ENCODE measurements at places on chromosomes 7 and 10. TPM values are rescaled to one million over a fixed set of nuclear protein-coding genes. Genes with fewer than 3 reads are reported as not detected.

GRCh38 chr7:155299535-155300202 is 2.0 kb downstream of the INSIG1 start:
- DNase-seq: no peak

The BTBD16 gene
- not detected for total RNA-seq

- no peak for DNase-seq
Measured at GRCh38 chr7:71140264-71140663, 8.3 kb downstream of the GALNT17 start.

DNA sequence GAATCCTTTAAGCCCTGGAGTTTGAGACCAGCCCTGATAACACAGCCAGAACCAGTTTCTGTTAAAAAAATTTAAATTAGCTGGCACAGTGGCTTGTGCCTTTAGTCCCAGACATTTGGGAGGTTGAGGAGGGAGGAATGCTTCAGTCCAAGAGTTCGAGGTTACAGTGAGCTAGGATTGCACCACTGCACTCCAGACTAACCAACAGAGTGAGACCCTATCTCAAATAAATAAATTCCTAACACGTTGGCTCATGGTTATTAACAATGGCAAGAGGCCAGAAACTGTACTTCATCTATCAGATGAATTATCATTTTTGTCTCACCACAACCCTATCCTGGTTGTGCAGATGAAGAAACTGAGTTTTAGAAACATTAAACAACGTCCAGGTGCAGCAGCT is 2.1 kb upstream of the PPIA start:
- DNase-seq: no peak

The ACBD7 gene
- total RNA-seq: not detected

- no peak for DNase-seq
Measured at GRCh38 chr10:51711519-51711891, 12.1 kb upstream of the CSTF2T start.

The STEAP2 gene
- 7.7 TPM for total RNA-seq

DNA sequence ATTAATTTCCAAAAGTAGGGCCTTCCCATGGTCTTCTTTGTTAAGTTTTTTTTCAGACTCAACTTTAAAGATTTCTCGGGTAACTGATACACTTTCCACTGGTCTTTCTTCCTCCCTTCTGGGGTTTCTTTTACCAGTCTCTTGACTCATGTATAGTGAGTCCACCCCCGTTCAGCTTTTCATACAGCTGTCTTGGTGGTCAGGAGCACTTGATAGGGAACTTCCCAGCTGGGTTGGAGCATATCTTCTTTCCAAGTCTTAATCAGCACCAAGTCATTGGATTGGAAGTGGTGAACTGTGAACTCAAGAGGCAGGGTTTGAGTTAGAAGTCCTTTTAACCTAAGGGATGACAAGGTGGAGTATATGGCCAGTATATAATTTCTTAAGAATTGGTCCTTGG is 29.2 kb upstream of the ELOVL3 start:
- DNase-seq: no peak

GRCh38 chr7:134905375-134905774 is 80.9 kb upstream of the AGBL3 start:
- peak; percentile 39 for DNase-seq

GRCh38 chr7:139094030-139094429 is 15.5 kb downstream of the ZC3HAV1 start:
- no peak for DNase-seq

- DNase-seq: no peak
Measured at GRCh38 chr7:150769768-150770167, 30.4 kb downstream of the TMEM176B start.

GRCh38 chr10:133474027-133474426 is 20.3 kb downstream of the SCART1 start:
- DNase-seq: no peak

The DNAJC30 gene
- total RNA-seq: 15.0 TPM

- DNase-seq: no peak
Measured at GRCh38 chr7:7671361-7671760, 30.8 kb downstream of the UMAD1 start.

The ANKRD1 gene
- not detected for total RNA-seq

GRCh38 chr10:100653957-100654781 is 91.2 kb upstream of the PAX2 start:
- DNase-seq: no peak

The CCAR1 gene
- 26.0 TPM for total RNA-seq

- no peak for DNase-seq
Measured at GRCh38 chr10:48814933-48815332, 124.7 kb downstream of the LRRC18 start.

The TAS2R60 gene
- 0.42 TPM for total RNA-seq

DNA sequence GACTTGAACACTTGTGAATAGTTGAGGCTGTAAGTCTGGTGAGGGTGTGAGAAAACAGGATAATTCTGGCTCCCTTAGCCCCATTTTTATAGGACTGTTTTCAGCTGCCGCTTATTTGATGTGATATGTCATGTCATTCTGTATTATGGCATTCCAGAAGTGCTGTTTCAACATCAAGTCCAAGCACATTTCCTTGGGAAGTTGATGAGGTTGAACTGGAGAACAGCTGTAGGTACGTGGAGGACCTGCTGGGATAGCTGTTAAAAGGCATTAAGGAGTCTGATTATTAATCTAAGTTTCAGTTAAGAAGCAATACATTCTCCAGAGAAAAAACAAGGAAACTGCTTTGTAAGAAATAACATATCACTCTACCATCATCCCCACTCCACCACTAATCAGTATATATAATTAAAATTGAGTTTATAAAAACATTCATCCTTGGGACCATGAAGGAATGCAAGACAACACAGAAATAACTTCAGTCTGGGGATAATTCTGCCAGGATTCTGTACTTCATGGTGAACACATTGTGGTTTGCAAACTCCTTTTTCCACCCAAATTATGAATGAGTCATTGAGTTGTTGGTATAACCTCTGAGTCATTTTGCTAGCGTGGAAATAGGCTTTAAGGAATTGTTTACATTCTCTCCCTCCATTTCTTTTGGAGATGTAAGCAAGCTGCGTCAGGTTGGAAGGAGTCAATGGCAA is 39.9 kb upstream of the TMEM229A start:
- no peak for DNase-seq

The LBX1 gene
- not detected for total RNA-seq

The SYT15B gene
- 3.0 TPM for total RNA-seq

The ZNF365 gene
- total RNA-seq: 1.4 TPM

DNA sequence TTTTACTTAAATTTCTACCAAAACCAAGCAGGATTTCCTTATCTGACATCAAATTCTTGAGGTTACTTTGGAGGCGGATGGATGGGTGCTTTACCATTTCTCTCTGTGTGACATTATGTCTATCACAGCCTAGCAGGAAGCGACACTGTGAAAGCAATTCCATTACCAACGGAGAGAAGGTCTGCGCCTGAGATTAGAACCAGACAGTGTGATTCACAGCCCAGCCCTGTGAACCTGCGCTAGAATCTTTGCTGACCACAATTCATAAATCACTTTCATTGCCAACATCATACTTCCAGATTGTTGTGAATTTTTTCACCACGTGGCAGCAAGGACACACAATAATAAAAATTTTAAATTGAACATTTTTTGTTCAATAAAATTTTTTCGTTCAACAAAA is 126.5 kb downstream of the CUBN start:
- DNase-seq: no peak

DNA sequence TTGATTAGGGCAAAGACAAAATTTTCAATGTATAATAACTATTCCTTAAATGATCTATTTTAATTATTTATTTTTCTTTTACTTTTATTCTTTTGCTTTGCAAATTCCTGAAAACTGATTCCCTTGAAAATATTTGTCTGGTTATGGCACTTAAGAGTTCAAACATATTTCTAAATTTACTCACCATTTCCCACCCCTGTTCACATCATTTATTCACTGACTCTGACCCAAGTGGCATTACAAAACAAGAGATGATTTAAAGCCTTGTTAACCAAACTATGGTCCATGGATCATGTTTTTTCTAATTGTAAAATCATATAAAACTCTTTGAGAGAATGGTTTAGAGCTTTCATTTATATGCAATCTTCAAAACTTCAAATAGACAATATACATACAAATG is 1256.1 kb upstream of the LRRN3 start:
- DNase-seq: no peak

DNA sequence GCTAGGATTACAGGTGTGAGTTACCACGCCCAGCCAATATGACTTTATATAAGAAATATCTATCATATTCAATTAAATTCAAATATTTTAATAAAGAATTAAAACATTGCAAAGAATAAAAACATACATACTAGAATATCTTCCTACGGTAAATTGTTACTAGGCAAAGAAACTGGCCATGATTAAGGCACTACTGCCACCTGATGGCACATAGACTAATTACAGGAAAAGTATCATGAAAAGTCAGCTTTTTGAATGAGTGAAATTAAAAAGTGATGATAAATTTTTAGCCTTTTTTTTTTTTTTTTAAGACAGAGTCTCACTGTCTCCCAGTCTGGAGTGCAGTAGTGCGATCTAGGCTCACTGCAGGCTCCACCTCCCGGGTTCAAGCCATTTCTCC is 30.9 kb downstream of the MRPS33 start:
- DNase-seq: no peak

GRCh38 chr10:78727728-78728127 is 341.0 kb upstream of the ZMIZ1 start:
- peak; percentile 52 for DNase-seq

GRCh38 chr10:99920486-99920885 is 89.3 kb downstream of the DNMBP start:
- no peak for DNase-seq

The JCAD gene
- total RNA-seq: 53.5 TPM

- no peak for DNase-seq
Measured at GRCh38 chr10:97922022-97922758, 72.5 kb downstream of the GOLGA7B start.

The EPDR1 gene
- total RNA-seq: 65.7 TPM

DNA sequence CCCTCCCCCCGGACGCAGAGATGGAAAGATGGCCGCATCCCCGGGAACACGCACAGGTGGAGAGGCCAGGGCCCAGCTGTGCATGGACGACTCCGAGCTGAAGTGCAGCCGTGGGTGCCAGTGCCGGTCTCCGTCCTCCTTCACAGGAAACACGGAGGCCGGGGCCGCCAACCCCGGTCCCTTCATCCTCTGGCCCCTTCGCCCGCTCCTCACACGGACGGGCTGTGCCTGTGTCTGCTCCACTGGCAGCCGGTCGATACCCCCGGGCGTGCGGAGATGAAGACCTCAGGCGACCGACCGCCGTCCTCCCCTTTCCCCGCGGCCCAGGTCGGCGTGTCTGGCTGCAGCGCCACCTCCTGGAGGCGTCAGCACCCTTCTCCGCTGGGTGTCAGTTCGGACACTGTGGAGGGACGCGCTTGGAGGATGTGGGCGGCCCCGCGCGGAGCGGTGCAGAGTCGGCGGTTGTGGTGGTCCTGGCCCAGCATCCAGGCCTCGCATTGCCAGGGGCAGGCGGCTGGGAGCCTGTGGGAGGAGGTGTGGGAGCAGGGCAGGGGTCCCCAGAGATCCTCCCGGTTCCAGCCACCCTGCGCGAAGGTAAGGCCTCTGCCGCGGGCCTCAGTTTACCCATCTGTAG is 9.9 kb downstream of the ZNF511 start:
- peak; percentile 83 for DNase-seq

GRCh38 chr10:3702569-3702968 is 82.4 kb downstream of the KLF6 start:
- DNase-seq: no peak

DNA sequence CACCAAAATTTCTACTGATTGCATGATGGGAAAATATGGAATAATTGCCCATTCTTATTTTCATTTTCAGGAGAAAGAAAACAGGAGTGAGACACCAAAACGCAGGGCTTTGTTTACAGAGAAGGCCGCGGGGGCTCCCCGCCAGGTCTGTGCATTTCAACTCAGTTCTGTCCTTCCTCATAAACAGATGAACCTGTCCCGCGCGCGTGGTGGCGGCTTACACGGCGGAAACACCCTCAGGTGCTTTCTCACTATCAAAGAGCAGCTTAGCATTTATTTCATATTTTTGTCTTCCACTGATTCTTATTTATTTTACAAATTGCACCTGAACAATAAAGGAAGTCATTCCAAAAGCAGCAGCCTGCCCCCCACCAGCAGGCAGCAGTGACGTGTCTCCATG is 579.4 kb downstream of the PTPRN2 start:
- DNase-seq: no peak

GRCh38 chr7:120876922-120877321 is 19.0 kb upstream of the TSPAN12 start:
- DNase-seq: no peak

The GIMAP2 gene
- total RNA-seq: 15.4 TPM

- no peak for DNase-seq
Measured at GRCh38 chr7:123824754-123825067, 20.3 kb upstream of the HYAL4 start.

The ERVW-1 gene
- not detected for total RNA-seq

DNA sequence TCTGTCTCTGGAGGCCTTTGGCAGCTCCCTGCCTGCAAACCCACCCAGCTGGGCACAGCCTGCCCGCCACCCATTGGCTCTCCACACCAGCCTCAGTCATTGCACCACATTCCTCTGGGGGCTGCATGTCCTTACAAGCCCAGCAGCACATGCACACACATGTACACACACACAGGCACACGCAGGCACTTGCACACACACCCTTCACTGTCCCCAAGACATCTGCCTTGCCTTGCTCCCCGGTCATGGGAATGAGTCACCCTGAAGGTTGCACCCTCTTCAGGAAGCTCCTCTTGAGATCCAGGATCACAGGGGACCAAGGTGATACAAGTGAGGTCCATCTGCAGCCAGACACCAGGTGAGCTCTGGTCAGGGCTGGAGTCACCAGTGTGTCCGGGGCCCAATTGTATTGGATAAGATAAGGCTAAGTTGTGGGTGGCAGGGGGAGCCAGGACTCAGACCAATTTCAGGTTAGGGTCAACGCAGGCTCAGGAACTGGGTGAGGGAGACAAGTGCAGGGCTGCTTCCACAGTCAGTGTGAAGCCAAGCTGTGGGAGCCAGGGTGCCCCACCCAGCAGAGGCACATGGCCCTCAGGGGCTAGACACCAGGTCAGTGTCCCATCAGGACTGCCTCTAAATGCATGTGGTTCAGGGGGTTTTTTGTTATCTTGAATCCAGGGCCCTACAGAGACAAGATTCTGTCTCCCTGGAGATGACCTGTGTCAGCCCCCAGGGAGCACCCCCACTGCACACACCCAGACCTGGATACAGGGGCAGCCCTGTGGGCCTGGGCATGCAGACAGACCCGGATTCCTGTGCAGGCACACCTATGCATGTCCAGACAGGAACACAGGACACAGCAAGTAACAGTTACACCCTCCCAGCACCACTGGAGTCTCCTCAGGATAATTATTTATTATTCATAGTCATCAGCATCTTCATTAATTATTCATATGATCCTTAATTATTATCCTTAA is 33.8 kb downstream of the KCNH2 start:
- DNase-seq: no peak

Data from adrenal gland (tissue), 19 donors.